ENCODE measurements at places on chromosomes 13 and 19.
A peak's percentile ranks its signal among the peaks of the same experiment; 100 is the strongest.

- no peak for DNase-seq
Observed at GRCh38 chr13:101522607-101523006, 70.1 kb downstream of the ITGBL1 start.

DNA sequence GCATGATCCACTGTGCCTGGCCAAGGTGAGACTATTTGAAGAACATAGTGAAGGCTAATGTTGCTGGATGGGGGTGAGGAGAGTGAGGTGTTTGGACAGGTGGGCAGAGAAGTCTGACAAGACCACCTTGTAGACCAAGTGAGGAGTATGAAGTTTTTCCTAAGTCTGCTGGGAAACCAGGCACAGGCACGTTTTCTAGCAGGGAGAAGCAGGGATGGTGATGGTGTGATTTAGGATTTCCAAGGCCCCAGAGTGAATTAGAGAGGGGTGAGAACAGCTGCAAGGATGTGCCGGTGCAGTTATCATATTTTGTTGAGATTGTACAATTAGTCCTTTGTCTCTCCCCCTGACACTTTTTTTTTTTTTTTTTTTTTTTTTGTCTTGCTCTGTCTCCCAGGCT is 5.6 kb upstream of the PKN1 start:
- DNase-seq = no peak

DNA sequence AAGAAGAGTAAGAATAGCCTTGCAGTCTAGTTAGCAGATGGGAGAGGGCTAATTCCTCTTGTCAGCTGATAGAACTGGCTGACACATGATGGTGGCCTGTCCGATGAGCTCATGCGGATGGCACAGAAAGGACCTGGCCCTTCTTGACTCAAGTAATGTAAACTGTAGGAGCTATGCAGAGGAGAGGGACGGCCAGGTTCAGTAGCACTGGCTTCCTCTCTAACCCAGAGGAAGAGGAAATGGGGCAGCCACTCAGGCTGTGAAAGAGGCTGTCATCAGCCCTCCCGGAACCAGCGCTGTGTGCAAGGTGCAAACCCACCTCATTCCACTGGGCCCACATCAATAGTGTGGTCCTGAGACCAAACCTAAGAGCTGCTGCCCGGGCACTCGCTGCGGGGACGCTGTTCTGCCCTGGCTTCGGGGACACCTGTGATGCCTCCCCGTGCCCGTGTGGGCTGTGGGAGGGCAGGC is 30.8 kb upstream of the USE1 start:
- peak; percentile 49 for DNase-seq

- no peak for DNase-seq
Observed at GRCh38 chr13:49874430-49874829, 61.7 kb downstream of the SPRYD7 start.

DNA sequence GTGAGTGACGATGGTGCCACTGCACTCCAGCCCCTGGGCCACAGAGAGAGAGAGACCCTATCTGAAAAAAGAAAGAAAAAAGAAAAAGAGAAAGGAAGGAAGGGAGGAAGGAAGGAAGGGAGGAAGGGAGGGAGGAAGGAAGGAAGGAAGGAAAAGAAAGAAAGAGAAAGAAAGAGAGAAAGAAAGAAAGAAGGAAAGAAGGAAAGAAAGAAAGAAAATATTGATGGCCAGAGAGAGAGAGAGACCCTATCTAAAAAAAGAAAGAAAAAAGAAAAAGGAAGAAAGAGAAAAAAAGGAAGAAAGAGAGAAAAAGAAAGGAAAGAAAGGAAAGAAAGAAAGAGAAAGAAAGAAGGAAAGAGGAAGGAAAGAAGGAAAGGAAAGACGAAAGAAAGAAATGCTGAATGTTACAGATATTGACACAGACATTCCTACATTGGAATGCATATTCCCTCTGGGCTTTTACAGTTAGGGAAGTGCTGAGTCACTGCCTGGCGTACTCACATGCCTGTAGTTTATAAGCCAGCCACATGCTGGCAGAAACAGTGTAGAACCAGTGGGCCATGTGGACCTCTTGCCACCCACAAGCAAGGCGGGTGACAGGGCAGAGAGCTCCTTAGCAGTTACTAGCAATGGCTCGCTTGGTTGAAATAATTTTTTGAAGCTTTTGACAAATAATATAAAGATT is 34.6 kb upstream of the SLC46A3 start:
- no peak for DNase-seq

- DNase-seq = no peak
Observed at GRCh38 chr13:102903659-102904407, 58.0 kb downstream of the ERCC5 start.

- DNase-seq = no peak
Observed at GRCh38 chr13:31168736-31169135, 7.0 kb upstream of the HSPH1 start.

- no peak for DNase-seq
Observed at GRCh38 chr13:35107535-35107934, 165.5 kb downstream of the NBEA start.

Data from CD4-positive, alpha-beta T cell (primary cell).